Fibroblast of villous mesenchyme (primary cell): ENCODE measurements at places on chromosomes 6 and 20. TPM values are rescaled to one million over a fixed set of nuclear protein-coding genes. Genes with fewer than 3 reads are reported as not detected.
A peak's percentile ranks its signal among the peaks of the same experiment; 100 is the strongest.

GRCh38 chr6:149566410-149567193, 427 bp downstream of the GINM1 start:
- DNase-seq: peak; percentile 29

- DNase-seq: no peak
Measured at GRCh38 chr6:12749531-12750379, 33.2 kb downstream of the PHACTR1 start.

GRCh38 chr6:5922230-5922629, 84.5 kb downstream of the NRN1 start:
- DNase-seq: no peak

Gene ZHX3
- 38.7 and 39.3 TPM in 2 replicates for total RNA-seq

Gene OLIG3
- not detected in 2 replicates for total RNA-seq

DNA sequence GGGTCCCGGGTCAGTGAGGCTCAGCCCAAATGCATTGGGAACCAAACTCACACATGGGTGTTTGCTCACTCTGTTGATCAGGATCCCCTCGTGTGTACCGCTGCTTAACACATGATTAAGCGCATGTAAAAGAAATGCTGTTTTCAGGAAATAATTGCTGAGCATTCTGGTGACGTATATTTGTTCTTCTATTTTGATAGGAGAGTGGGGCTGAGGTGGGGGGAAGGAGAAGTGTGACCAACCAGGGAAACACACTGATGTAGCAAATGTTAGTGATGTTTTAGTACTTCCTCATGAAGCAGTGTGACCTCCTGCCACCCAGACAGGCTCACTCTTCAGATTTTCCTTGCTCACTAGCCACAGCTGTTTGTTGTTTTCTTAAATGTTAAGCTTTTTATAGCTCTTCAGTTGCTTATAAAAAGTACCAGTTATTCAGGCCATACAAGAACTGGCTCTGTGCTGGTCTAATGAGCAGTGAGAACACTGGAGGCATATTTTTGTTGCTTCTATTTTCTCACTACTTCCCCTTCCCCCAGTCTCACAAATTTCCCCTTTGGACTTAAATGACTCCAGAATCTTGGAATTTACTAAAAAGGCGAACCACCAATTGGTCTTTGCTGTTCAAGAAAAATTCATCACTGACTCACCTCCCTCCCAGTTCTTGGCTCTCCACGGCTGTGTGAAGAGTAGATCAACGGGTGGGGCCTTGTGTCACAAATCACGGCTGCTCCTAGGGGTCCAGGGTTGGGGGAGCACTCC, 79.2 kb upstream of the BACH2 start:
- DNase-seq: peak; percentile 79

DNA sequence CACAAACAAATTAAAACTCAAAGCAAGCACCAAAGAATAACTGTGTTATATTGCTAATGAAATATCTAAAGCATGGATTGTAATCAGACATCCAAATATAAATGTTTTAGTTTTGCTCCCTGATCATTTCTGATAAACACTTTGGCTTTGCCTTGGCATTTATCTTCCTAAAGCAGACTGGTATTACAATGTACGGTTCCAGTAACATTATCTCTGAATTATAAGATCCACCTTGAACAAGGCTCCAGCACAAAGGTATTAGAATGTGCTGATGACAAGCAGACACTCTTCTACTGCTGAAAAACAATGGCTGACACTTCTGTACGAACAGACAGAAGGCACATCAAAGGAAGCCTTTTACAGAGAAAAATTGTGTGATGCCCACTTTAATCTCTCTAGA, 74.6 kb downstream of the INSM1 start:
- no peak for DNase-seq

- no peak for DNase-seq
Measured at GRCh38 chr6:136685540-136686108, 106.7 kb downstream of the MAP3K5 start.

DNA sequence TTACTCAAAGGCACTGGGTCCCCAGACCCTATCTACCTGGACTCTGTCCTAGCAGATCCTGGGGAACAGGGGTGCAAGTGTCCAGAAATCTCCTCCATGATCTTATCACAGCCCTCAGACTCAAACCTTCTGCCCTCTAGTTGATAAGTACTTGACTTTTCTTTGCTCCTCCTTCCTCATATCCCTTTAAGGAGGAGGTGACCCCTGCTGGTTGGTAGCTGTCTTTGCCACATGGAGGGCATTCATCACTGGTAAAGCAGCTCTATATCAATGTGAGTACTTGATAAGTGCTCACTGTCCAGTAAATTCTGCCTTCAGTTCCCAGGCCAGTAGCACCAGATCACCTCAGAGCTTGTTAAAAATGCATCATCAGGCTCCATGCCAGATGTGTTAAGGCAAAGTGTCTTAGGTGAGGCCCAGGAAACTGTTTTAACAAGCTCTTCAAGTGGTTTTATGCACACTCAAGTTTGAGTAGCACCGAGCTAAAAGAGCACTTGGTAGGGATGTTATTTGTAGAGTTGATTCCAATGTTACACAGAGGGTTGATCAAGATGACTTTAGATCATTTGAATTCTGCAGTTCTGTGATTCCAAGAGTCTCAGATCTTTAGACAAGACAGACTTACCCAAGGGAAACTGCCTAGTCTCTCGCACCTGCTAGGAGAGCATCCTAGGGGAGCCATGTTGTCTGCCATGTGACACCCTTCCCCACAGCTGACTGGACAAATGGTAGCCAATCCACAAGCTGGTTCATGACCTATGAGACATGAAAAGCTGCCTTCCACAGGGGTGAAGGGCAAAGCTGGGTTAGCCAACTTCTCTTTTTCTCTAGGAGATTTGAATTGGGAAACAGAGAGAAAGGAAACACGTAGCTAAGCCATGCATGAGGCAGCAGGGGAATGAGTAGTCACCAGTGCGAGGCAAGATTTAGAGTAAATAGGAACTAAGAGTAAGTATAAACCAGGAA, 18.6 kb downstream of the TREML2 start:
- peak; percentile 62 for DNase-seq

GRCh38 chr6:39378175-39378959, 55.9 kb upstream of the KCNK16 start:
- no peak for DNase-seq

- no peak for DNase-seq
Measured at GRCh38 chr6:71376830-71377229, 88.2 kb downstream of the OGFRL1 start.

Gene LSM2
- 21.6 and 23.7 TPM in 2 replicates for total RNA-seq

Gene SLC52A3
- total RNA-seq: not detected in 2 replicates

DNA sequence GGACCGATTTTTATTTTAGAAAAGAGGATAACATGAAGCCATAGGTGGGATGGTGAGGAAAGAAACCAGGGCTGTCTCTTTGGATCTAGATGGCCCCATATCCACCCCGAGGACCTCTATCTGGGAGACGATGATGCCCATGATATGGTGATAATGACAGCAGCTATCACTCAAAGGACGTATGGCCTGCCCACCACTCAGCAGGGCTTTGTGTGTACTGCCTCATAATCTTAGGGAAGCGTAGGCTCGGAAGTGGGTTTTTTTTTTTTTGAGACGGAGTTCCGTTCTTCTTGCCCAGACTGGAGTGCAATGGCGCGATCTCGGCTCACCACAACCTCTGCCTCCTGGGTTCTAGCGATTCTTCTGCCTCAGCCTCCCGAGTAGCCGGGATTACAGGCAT, 8.2 kb upstream of the TAF8 start:
- DNase-seq: no peak

- DNase-seq: peak; percentile 52
Measured at GRCh38 chr6:89281779-89282246, 33.3 kb downstream of the GABRR2 start.

GRCh38 chr6:16277101-16277981, 39.0 kb downstream of the GMPR start:
- DNase-seq: peak; percentile 78

DNA sequence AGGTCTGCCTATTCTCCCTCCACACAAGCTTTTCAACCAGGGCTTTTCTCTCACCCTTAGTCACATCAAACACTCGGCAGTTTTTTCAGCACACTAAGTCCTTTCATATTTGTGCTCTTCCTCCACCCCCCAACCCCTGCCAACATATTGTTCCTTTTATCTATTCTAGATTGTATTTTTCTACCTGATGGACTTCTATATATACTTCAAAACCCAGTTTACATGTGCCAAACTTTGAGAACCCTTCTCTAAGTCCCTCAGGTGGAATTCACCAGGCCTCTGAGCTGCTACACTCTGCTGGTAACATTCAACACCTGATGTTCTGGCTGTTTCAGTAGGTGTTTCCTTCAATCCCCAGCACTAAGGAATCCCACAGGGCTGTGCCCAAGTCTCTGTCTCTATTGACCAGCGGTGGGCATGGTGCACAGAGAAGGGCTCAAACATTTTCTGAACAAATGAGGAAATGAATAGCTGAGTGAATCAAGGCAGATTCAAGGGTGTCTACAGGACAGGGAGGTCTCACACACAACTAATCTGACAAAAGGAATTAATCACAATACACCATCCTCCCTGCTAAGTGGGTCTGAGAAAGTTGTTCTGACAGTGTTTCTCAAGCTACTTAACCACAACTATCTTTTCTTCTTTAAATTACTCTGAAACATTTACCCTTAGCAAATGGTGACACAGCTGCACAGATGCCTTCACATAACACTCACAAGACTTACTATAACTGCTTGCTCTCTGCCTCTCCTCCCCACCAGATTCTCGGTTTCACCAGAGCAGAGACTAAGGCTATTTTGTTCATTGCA, 166.5 kb downstream of the TSHZ2 start:
- DNase-seq: no peak

Gene MEP1A
- not detected in 2 replicates for total RNA-seq

- DNase-seq: peak; percentile 39
Measured at GRCh38 chr20:59571551-59572314, 32.6 kb upstream of the PHACTR3 start.

Gene FOXQ1
- total RNA-seq: 0.43 and 0.97 TPM in 2 replicates

Gene SLC22A2
- total RNA-seq: under 0.01 TPM in 2 replicates

GRCh38 chr6:27049863-27050781, 197.4 kb upstream of the PRSS16 start:
- DNase-seq: no peak

GRCh38 chr20:39862470-39862891, 826.6 kb downstream of the MAFB start:
- peak; percentile 37 for DNase-seq

- peak; percentile 27 for DNase-seq
Measured at GRCh38 chr6:31898383-31899011, 999 bp upstream of the EHMT2 start.

Gene HAO1
- total RNA-seq: not detected in 2 replicates

Gene RTF2
- 63.5 and 80.3 TPM in 2 replicates for total RNA-seq

- no peak for DNase-seq
Measured at GRCh38 chr6:119294984-119295383, 54.6 kb downstream of the MAN1A1 start.

DNA sequence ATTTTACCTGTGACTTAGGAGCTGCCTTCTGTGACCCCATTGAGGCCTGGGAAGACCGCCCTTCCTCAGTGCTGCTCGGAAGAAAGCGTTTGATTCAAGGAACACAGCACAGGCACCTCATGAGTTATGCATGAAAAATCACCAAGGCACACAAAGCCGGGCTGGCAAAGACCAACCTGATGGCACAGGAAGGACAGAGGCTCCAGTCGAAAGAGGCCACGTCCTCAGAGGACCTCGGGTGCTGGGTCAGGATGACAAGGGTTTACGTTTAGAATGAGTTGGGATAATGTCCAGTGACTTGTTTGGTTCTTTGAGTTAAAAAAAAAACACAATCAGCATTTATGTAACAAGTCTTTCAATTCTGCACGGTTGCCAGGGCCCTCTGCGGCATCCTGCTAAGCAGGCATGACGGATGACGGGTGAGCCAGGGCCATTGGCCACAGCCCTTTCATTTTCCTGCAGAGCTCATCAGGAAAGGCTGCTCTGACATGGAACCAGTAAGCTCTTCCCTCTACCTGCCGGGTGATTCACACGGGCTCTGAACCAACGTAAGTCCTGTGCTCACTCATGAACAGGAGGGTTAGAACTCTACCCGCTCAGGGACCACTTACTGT, 112.8 kb downstream of the DACT2 start:
- no peak for DNase-seq

- no peak for DNase-seq
Measured at GRCh38 chr20:23002276-23002675, 32.8 kb upstream of the SSTR4 start.

DNA sequence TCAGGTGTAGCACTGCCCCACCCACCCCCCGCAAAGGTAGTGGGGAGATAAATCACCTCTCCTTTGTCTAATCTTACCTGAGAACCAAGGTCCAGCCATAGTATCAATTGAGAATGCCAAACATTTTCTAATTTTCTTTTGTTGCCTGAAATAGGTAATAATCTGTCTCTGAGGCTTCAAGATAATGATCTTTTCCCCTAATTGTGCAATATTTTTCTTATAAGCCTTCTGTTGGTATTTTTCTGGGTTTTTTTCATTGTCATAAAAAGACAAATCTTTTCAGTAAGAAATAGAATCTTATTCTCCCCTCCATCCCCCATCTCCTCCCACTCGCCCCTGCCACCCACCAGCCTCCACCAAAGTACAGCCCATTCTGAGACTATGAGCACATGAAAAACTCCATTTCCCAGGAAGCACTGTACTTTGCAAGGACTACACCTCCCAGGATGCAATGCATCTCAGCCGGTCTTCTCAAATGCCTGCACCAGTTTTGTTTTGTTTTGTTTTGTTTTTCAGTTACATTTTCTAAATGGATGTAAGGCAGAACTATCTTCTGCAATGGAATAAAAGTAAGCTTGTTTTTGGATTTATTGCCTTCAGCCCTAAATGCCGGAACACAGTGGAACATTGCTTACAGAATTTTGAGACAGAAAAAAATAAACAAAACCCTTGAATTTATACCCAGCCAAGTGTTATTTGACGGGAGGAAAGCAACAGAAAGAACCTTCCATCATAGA, 268.0 kb downstream of the TFAP2A start:
- DNase-seq: peak; percentile 4

Gene GPR6
- not detected in 2 replicates for total RNA-seq
